ENCODE measurements at places on chromosomes 4 and X.
A peak's percentile ranks its signal among the peaks of the same experiment; 100 is the strongest.

GRCh38 chr4:154560824-154561231 lies 2.0 kb upstream of the FGB start:
- DNase-seq, result no peak

- DNase-seq, result no peak
Observed at GRCh38 chr4:159178979-159179969, 76.4 kb downstream of the RAPGEF2 start.

GRCh38 chr4:183760326-183760725 lies 101.2 kb downstream of the TRAPPC11 start:
- no peak for DNase-seq

DNA sequence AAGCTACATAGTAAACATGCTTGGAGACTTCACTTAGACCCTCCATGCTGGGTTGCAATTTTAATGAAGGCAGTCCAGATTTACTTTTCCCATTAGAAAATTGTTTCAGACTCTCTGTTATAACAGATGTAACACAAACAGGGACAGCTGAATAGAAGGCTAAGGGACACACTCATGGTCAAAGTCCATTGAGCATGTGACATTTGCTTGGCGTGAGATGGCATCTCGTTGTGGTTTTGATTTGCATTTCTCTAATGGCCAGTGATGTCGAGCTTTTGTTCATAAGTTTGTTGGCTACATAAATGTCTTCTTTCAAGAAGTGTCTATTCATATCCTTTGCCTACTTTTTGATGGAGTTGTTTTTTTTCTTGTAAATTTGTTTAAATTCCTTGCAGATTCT lies 358.2 kb upstream of the CLNK start:
- no peak for DNase-seq

DNA sequence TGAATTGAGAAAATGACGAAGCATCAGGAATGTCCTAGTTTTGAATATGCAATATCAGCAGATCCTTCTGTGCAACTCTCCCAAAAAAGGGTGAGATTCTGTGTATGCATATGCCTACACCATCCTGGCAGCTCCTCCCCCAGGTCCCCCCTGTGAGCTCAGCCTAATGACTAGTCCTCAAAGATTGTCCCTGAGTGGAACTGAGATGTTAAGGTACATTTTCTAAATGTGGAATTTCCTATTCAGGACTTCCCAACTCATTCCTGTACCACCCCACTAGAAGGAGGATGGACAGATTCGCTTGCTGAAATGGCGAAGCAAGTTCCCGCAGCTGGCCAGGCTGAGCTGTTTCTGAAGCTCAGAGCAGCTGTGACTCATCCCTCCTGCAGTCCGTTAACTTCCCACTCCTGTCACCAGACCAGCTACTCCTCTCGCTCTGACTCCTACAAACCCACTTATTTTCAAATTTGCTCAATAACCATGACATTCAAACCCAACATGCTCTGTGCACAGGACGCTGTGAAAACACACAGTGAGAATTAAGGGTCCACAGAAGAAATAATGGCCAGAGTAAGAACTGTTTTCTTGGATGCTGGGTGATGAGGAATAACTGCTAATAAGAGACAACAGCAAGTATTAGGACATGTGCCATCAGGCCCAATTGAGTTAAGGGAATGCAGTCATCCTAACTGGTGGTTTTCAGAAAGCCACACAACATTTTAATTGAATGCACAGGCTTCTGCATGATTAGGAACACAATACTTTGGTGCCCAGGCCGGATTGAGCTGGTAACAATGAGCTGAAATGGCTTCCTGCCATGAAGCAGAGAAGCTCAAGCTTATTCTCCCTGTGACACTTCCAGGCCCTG lies 40.0 kb upstream of the IRF2 start:
- DNase-seq, result no peak

DNA sequence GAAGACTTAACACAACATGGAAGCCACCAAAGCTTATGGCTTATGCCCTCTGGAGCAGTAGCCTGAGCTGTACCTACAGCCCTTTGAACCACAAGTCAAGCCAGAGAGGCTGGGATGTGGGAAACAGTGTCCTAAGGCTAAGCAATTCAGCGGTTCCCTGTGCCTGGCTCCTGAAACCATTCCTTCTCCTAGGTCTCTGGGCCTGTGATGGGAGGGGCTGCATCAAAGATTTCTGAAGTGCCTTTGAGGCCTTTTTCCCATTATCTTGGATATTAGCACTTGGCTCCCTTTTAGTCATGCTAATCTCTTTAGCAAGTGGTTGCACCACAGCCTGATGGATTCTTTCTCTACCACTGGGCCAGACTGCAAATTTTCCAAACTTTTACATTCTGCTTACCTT lies 140.5 kb upstream of the NUDT10 start:
- DNase-seq, result no peak

DNA sequence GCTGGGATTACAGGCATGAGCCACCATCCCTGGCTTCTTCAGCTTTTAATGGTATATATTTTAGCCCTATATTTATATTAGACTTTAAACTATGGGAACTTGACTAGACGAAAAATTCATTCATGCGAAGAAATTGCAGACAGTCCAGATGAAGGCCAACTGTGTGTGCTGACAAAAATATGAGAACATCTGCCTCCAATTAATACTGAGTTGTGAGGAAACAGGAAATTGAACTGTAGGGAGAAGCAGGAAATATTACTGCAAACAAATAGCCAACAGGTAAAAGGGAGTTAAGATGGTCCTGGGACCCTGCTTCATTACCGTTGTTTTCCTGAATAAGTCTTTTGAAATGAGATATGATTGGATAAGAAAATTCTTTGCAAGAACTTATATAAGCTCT lies 26.3 kb downstream of the MGARP start:
- DNase-seq, result no peak

- no peak for DNase-seq
Observed at GRCh38 chrX:46653482-46653881, 79.9 kb downstream of the CHST7 start.

- no peak for DNase-seq
Observed at GRCh38 chrX:110118530-110118929, 115.6 kb downstream of the TMEM164 start.

GRCh38 chrX:24395775-24396174 lies 35.3 kb downstream of the SUPT20HL1 start:
- DNase-seq, result peak; percentile 18

GRCh38 chr4:78293821-78294301 lies 236.7 kb downstream of the FRAS1 start:
- no peak for DNase-seq

DNA sequence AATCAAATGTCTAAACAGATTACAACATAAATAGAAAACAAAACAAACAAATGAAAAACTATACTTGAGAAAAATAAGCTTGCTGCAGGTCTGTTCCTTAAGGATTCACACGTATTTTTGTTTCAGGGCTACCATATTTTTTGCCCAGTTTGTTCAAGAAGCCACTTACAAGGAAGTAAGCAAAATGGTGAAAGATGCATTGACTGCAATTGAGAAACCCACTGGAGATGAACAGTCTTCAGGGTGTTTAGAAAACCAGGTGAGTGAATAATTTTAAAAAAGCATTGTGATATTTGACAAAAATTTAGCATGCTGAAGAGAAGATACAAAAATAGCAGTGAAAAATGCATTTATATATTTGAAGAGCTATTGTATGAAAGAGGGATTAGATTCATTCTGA lies 2.0 kb downstream of the AFP start:
- no peak for DNase-seq

- no peak for DNase-seq
Observed at GRCh38 chrX:154317391-154317995, 21.9 kb downstream of the TKTL1 start.

- DNase-seq, result no peak
Observed at GRCh38 chr4:183354219-183354618, 32.0 kb upstream of the CLDN24 start.

DNA sequence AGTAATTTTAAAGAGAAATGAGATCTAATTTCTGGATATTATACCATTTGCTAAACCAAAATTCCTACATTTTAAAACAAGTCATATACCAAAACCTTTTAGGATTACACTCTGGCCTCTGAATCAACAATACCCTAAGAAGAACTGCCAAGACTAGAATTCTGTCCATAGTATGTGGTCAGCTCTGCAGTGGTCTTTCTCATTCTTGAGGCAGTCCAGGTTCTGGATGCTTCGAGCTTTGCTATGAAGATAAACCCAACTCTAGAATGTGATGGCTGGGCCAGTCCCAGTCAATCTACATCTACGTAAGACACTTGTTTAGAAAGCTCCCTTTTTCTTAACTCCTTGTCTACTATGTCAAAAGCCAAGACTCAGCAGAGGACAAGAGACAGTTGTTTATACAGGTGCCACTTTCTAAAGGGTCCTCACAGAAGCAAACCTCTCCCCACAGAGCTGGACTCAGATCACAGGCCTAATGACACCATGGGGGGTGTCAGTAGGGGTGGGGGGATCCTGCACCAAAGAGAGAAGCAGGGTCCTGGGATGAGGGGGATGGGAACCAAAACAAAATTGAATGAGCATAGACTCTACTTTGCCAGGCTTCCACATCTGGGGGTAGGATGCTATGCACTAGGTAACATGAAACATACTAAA lies 63.2 kb downstream of the SH3RF1 start:
- no peak for DNase-seq

DNA sequence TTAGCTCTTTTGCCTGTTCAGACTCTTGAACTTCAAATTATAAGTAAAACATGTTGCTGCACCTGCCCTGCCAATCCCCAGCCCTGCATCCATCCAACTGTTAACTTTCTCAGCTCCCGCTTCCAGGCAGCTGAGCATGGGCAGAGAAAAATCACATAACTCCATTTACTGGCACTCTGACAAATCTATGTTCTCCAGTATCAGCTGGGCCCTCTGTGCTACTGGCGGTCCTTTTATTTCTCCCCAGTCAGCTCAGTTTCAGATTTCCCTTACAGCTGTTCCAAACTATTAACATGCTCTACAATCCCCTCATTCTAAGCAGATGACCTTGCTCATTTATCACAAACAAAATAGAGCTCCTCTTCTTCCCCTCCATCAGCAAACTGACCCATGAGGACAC lies 240.4 kb upstream of the TET2 start:
- DNase-seq, result no peak

DNA sequence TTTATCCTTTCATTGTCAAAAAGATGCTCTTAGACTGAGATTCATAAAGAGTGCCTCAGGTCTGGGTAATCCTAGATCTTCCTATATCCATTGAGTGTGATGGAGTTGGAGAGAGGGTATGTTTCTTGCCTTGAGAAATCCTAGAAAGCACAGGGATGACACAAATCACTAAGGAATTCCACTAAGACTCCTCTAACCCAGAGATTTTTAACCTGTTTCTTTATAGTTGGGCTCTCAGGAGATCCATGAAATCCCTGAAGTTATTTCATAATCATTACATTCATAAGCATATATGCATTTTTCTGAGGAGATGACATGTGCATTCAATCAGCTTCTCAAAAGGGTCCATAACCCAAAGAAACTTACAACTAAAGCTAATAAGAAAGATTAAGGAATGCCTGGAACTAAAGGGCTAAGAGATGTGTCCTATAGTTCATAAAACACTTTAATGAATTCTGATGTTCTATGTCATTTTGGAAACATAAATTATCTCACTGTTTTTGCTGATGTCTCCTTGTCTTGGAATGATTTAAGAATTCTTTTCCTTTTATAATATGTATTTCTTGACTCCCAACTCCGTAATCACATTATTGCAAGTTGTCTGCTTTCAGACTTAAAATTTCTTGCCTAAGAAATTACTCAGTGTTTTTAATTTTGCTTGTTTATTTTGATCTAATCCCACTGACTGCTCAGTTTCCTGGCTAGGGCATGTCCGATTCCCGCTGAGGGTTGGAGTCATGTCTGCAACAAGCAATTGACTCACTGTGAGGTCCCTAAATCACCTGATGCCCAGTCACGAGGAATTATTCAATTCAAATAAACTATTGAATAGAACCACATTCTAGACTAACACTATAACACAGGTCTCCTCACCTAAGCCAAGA lies 2.8 kb upstream of the AMTN start:
- DNase-seq, result no peak

Data from T-helper 1 cell (primary cell).